Uterus (tissue), 4 donors: ENCODE measurements at places on chromosomes 7 and 10.

DNA sequence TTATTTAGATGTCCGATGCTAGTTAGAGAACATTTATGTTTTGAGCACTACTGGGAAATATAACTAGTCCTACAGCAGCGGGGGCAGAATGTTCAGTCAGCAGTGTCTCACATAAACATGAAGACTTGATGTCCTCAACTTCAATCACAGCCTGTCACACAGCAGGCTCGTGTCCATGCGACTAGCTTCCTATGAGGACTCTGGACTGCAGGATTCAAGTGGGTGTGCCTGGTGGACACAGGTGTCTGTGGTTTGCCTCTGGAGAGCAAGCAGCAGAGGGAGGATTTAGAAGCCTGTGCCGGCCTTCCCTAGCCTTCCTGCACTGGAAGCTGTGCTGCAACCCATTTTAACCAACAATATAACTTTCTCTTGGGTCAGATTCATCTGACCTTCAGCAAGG, 30.0 kb upstream of the LANCL2 start:
- DNase-seq: no peak

DNA sequence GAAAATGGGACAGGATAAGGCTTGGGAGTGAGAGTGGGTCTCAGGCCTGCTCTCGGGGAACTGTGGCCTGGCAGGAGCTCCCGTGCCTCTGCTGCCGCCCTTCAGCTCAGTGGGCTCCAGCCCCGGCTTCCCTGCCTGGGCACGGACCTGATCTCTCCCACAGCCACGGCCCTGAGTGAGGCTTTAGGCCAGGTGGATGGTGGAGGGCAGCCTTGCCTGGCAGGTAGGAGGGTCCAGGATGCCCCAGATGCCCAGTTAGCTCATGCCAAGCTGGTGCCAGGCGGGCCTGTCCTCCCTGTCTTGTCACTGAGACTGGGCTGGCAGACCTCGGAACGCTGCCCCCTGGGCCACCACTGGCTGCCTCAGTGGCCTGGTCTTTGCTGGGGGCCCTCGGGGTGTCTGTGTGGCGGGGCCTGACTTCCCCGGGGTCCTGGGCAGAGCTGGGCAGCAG, 116.6 kb downstream of the INPP5A start:
- DNase-seq: no peak

- DNase-seq: no peak
Observed at GRCh38 chr7:78326189-78326588, 527.6 kb downstream of the PHTF2 start.

- no peak for DNase-seq
Observed at GRCh38 chr7:126790763-126791162, 462.0 kb downstream of the GRM8 start.

DNA sequence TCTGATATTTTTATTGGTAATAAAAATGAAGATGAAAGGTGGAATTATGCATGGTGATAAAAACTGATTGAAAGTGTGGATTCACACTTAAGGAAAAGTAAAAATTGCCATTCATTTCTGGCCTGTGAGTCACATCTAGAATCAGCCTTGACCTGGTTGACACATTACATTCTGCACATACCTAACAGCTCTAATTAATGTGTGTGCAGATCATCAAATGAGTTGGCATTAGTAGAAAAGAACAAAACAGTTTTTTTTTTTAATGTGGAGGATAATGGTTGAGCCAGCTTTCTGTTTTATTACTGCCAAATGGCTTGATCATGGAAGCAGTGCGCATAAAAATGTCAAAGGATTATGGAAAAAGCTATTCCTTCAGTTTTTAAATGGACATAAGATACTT, 142.6 kb upstream of the TMEM196 start:
- no peak for DNase-seq

- DNase-seq: no peak
Observed at GRCh38 chr10:132104471-132105301, 38.9 kb downstream of the JAKMIP3 start.

GRCh38 chr10:10584161-10584560, 433.5 kb upstream of the CELF2 start:
- DNase-seq: no peak

GRCh38 chr10:87552248-87552929, 47.7 kb downstream of the MINPP1 start:
- DNase-seq: no peak

- DNase-seq: no peak
Observed at GRCh38 chr7:54687462-54688212, 71.4 kb downstream of the SEC61G start.

DNA sequence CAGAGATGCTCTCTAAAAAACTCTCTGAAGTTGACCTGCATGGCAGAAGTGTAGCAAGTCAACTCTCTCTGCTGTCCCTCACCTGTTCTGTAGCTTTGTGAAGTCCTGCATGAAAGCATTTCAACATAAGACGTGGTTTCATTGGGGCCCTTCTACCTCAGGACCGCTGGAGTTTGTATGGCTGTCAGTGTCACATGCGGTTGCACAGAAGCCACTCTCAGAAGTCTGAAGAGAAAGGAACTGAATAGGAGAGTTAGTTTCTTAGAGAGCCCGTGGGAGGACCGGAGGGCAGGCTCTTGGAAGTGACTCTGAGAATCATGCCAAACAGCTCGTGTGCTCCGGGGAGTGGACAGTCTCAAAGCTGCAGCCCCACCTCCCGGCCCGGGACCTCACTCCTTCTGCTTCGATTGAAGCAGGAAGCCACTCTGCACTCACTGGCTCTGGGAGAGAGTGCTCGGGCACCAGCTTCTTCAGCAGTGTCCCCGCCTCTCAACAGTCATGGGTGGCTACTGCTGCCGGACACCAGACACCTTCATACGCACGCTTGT, 486.7 kb downstream of the SDK1 start:
- no peak for DNase-seq

GRCh38 chr7:42746214-42746613, 165.7 kb downstream of the C7orf25 start:
- no peak for DNase-seq

- DNase-seq: no peak
Observed at GRCh38 chr10:84353052-84353803, 24.8 kb downstream of the CCSER2 start.

DNA sequence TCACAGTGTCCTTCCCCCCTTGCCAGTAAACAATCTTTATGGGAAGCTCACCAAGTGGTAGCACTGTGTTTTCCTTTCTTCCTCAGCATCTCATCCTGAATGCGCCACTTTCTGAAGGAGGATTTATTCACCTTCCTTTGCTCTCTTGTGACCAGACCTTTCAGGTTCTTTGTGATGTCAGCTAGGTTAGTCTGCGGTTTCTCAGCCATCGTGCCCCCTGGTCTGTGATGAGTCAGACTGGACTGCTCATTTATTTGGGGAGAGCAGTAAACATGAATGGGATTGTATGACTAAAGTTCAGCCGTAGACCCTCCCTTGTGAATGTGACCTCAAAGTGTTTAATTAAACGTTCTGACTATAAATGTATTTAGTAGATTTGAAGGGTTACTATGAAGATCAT, 235.1 kb upstream of the CELF2 start:
- DNase-seq: no peak

GRCh38 chr10:79244068-79244442, 103.2 kb upstream of the PPIF start:
- no peak for DNase-seq

- DNase-seq: no peak
Observed at GRCh38 chr10:24720096-24720495, 3.6 kb downstream of the ARHGAP21 start.

DNA sequence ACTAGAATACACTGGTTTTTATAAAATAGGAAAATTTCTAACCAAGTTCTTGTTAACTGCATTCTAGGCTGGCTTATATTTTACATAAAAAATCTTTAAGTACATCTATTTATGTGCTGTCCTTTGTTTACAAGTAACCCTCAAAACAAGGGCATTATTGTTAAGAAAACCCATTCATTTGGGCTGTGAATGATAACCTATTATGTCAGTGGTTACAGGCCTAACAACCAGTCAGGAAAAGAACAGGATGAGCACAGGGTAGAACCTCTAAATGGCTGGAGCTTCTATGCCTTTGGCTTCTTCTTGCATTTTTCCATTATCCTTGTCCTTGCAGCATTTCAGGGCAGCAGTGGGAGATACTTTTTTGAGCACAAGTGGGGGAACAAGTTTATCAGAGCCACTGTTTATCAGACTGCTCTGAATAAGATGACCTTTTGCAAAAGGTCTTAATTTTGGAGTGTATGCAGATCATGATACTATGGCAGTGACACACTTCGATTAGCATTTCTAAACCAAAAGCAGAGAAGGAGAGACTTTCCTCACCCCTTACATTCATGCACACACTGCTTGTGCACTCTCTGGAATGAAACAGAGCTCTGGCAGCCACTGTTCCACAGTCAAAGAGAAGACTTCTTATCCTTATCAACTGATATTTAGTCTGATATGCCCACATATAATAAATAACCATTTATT, 10.9 kb downstream of the GPR37 start:
- no peak for DNase-seq

DNA sequence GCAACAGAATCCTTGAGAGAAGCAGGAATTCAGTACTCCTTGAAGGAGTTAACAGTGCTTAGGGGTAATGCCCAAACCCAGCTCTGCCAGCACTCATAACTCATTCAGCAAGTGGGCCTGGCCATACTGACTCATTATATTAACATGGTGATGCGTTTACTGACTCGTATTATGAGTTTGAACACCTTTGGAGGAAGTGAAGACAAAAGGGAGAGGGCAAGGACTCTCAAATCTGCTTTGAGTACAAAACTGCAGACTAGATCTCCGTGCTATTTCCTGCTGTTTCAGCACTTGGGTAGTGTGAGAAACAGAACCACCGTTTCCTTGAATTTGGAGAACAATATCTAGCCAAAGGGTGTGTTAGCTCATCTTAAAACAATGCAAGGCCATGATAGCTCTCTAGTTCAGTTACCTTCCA, 30.8 kb downstream of the SLC16A9 start:
- DNase-seq: no peak

GRCh38 chr10:132117146-132117545, 51.4 kb downstream of the JAKMIP3 start:
- no peak for DNase-seq

GRCh38 chr7:70353330-70353945, 755.2 kb downstream of the AUTS2 start:
- no peak for DNase-seq

DNA sequence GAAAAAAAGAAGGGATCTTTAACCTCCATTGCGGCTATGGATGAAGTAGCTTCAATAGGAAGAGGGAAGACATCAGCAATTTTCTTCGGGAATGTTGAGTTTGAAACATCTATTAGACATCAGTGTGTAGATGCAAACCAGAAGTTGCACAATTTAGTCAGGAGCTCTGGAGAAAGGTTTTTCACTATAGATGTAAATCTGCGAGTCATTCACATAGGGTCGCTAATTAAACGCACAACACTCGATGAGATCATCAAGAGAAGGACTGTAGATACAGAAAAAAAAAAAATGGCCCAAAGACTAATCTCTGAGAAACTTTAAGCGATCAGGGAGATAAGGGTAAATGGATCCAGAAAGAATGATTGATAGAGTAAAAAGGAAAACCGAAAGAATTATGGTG, 61.7 kb upstream of the TES start:
- DNase-seq: no peak

DNA sequence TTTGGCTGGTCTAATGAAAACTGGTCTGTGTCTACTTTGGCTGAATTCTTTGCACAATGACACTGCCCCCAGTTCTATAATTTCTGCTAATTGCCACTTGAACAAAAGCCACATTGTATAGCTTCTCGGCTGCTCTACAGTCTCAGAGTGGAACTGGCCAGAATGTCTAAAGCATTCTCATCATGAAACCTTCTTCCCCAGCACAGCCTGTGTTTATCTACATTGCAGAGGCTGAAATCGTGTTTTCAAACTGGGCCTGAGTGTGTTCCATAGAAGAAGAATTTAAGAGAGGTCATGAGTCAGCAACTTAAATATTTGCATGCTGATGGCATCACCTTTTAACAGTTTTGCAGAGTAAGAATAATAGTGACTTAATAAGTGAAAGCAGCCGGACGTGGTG, 177.2 kb downstream of the BUB3 start:
- no peak for DNase-seq

DNA sequence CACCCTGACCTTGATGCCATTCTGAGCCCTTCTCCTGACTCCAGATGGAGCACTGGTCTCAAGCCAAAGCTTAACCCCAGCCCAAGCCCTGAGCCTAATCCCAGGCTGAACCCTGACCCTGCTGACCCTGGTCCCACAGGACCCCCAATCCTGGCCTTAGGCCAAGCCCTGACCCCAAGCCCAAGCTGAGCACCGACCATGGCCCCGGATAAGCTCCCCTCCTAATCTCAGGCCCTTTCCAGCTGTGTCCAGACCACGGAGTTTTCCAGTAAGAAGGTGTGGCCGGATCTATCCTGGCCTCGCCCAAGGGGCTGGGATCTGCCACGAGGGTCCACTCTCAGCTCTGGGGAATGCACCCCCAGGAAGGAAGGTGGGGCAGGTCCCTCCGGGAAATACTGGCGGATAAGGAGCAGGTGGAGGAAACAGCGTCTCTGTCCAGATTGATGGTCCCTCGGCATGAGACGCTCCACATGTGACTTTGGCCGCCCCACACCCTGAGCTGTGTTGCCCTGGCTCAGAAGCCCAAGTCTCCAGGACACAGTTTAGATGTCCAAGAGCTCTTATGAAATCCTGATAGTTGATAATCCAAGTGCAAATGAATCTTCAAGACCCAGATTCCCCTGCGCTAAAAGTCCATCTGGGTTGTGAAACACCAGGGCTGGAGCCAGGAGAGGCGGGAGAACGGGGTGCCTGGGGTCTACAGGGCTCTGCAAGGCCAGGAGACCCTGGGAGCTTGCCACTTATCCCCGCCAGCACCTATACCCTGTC, 10.4 kb downstream of the ELN start:
- DNase-seq: peak; percentile 74

DNA sequence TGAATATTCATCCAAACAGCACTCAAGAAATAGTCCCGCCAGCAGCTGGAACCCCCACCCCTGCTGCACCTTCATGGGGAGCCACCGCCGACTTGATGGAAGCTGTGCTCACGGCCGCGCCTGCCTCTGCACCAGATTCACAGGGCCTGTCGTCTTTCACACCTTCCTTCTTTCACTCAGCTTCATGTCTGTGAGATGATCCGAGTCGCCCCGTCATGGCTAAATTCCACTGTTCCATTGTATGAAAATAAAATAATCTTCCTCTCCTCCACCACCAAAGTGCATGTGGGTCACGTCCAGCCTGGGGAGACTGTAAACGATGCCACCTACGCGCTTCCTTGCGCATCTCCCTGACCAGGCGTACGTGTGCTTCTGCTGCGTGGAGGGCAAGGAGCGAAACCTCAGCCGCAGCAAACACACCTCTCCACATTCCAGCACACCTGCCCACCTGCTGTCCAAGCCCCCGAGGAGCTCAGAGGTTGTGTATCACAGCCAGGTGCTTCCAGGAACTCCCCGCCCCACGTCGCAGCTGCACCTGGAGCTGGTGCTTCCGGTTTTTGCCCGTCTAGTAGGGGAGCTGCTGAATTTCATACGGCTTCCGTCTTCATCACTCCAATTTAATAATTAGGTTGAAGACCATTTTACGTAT, 137.0 kb downstream of the PTPRN2 start:
- no peak for DNase-seq

- no peak for DNase-seq
Observed at GRCh38 chr7:45564886-45565455, 9.2 kb upstream of the ADCY1 start.

- DNase-seq: no peak
Observed at GRCh38 chr7:20862554-20862953, 75.9 kb upstream of the SP8 start.
